Hematopoietic multipotent progenitor cell treated with erythropoietin and hydrocortisone succinate and interleukin-3 and kit ligand, for 17 days (in vitro differentiated cells): ENCODE measurements at places on chromosomes 5 and 9.

DNA sequence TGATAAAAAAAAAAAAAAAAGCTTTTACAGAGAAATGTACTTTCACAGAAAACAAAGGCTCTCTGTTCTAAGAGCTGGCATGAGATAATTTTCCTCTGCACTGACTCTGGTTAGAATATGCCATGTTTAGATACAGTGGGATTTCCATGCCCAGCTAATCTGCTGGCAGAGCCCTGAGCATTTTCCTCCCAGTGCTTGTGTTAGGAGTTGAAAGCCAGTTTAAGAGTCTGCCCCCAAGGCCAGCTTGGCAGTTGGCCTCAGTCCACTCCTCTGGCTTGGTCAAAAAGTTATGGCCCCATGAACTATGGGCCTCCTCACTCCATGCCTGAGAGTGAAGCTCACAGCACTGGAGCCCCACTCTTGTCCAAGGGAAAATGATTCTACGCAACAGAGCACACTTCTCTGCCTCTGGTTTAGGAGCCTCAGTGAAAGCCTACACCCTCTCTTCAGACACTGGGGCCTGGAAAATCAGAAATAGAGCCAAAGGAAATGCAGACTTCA is 21.9 kb downstream of the MOCS2 start:
- no peak for DNase-seq

DNA sequence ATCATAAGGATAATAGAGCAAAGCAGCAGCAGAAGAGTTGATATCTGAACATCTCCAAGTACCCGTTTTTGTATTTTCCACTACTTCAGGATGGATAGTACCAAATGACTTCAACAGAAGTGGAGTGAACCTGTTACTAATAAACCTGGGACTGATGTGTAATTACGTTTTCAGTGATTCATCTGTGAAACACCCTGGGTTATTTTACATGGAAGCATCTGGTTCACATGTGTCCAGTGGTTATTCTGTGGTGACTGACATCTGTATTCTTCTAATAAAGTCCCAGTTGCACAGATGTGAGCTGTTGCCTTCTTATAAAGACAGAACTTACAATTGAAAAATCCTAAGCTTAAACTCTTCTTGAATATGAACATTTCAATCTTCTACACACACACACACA is 139.7 kb upstream of the VCAN start:
- DNase-seq = no peak

GRCh38 chr5:153636670-153637451 is 146.4 kb downstream of the GRIA1 start:
- no peak for DNase-seq

GRCh38 chr9:77488439-77489126 is 159.5 kb downstream of the GNA14 start:
- DNase-seq = no peak

DNA sequence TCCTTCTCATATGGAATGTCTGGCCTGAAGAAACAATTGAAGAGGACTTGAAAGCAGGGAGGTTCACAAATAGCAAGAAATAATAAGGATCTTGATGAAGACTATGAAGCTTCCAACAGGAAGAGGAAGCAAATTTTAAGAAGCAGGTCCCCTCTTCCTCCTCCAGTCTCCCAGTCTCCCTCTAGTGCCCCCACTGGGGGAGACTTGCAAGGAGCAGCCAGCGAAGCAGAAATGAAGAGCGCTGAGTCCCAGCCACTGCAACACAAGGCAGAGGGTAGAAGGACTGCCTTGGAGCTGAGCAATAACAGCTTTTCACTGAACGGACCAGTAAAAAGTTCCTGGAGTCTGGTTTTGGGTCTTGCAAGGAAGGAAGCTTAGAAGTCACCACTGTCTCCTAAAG is 32.6 kb upstream of the ACO1 start:
- no peak for DNase-seq

DNA sequence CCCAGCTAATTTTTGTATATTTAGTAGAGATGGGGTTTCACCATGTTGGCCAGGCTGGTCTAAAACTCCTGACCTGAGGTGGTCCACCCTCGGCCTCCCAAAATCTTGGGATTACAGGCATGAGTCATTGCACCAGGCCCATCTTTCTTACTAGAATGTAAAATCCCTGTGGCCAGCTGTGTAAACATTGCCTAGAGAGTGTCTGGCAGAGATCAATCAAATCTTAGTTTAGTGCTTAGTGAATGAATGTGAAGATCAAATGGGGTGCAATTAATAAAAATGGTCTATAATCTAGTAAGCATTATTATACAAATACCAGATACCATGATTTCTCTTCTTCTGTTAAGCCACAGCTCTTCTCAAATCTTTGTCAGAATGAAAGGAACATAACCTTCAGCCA is 289.9 kb downstream of the KCTD16 start:
- DNase-seq = no peak

DNA sequence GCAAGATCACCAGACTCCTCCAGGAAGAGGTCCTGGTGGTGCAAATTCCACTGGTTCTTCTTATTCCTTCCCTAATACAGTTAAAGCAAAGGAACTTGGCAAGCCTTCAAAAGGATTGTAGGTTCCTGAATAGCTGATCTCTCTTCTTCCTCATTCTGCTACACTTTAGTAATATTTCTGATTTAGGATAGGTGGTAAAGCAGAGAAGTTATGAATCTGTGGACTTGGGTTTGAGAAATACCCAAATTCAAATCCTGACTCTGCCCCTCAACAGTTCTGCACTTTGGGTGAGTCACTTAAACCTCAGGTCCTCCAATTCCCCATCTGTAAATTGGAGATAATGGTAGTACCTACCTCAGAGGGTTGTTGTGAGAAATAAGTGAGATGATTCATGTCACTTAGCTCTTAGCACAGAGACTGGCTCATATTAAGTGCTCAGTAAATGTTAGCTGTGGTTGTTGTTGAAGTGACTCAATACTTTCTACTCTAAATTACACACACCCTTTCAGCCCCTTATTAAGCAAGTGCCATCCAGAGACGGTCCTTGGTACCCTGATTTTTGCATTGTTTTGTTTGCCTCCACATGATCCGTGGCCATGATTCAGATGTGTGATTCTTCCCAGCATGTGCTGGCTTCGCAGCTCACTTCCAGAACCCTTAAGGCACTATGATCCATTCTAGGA is 5.2 kb downstream of the SH3RF2 start:
- DNase-seq = no peak

GRCh38 chr9:70954596-70955143 is 166.8 kb downstream of the TRPM3 start:
- DNase-seq = no peak

DNA sequence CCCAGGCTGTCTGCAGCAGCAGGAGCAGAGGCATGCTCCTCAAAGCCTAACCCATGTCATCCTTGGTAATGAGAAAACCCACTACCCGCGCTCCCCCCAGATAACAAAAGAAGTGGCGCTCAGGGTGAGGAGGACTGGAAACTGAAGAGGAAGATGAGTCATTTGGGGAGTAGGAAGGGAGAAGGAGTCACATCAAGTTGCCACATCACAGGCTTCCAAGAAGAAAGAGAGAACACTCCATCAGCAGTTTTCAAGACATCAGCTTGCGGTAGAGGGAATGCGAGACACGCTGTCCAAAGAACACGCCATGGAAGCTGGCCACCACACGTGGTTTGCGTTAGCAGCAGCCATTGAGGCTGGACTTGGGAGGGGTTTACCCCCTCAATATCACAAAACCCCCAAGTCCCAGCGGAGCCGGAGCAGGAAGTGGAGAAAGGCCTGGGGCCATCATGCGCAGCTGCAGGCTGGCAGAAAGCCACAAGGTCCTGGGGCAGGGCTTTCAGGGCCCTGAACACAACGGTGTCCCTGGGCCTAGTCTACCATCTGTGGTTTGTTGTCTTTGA is 41.5 kb downstream of the SH3PXD2B start:
- DNase-seq = no peak

DNA sequence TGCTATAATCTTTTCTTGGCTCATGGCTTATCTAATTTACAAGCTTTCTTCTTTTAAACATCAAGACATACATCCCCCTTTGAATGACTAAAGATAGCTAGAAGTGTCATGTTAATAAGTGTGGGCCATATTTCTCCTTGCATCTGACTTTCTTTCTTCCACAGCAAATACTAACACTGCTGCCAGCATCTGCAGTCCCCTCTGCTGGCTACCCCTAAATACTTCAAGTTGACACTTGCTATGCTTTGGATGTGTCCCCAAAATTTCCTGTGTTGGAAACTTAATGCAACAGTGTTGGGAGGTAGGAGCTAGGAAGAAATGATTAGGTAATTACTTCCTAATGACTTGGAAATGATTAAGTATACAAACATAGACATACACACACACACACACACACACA is 459.0 kb upstream of the ST8SIA4 start:
- no peak for DNase-seq

- no peak for DNase-seq
Observed at GRCh38 chr9:36424289-36425055, 24.4 kb upstream of the RNF38 start.

GRCh38 chr5:177501874-177502678 is 4.7 kb upstream of the PDLIM7 start:
- DNase-seq = no peak

GRCh38 chr9:19154135-19154612 is 26.9 kb upstream of the PLIN2 start:
- DNase-seq = peak; percentile 78

DNA sequence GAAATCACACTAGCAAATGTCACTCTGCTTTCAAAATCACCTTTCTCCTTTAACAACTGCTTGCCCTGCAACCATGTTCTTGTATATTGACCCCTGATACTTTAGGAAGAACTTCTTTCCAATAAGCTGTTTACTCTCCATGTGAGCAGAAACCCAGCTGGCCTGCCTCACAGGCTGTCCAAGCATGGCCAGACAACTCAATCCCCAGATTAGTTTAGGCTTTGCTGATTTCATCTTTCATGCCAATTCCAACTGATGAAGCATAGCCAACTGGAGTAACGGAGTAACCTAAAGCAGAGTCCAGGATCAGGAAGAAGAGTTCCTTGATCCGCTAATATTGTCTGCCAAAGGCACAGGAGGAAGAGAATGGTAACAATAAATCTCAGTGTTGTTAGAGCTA is 56.7 kb upstream of the HTR1A start:
- DNase-seq = no peak

DNA sequence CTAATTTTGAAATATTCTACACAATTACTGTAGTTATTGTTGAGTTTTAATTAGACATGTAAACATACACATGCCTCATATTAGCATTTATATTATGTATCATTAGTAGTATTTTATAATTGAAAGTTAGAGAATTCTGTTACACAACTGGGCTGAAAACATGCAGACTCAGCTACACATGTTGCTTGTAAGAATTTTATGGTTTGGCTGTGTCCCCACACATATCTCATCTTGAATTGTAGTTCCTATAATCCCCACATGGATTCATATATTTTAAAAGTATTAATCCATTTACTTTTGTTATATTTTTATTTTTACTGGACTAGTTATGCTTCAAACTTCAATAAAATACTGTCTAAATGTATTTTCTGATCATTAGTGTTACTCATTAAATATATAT is 2075.3 kb upstream of the C9orf72 start:
- DNase-seq = no peak

DNA sequence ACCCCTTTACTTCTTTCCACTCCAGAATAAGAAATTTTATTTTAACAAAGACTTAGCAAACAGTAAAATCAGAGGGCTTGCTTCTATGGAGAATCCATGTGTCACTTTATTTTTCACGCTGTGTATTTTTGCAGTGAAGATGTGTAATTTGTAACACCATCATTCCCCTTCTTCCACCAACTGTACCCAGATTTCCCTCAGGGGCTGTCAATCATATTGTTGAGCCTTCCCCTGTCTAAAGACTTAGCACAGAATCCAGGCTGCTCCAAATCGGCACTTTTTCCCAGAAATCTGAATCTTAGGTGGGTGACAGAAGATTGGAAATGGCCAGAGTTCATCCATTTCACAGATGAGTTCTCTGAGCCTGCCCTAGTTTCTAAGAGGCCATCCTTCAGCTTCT is 115.9 kb downstream of the GNAQ start:
- DNase-seq = no peak
